Hematopoietic multipotent progenitor cell treated with erythropoietin and hydrocortisone succinate and interleukin-3 and kit ligand, for 8 days (in vitro differentiated cells): ENCODE measurements at places on chromosomes 7 and 10.

DNA sequence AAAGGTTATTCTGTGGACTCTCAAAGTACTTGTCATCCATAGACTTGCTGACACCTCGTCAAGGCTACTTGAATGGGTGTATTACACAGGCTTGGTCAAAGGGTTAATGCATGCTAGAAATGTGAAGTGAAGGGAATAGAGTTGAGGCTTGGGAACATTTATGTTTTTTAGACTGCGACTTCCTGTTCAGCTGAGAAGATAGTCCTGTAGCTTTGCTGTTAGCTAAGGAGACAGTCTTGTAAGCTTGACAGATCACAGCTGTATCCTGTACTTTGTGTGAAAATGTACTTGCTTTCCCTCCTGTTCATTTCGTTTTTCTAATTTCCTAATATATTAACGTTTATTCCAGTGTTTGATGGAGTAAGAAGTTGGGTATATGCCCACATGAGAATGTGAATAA, 52.1 kb downstream of the ADD3 start:
- no peak for DNase-seq

GRCh38 chr10:26439406-26440087, 1.4 kb downstream of the APBB1IP start:
- DNase-seq = peak; percentile 41

DNA sequence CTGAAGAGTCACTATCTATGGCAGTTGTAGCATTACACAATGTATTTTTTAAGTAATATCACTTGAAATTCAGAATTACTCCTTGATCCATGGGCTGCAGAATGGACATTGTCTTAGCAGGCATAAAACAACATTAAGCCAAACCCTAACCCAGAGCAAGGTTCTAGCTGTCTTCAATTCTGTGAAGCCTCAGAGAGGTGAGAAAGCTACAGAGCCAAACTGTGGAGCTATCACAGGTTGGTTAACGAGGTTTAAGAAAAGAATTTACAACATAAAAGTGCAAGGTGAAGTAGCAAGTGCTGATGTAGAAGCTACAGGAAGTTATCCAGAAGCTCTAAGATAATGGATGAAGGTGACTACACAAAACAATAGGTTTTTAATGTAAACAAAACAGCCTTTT, 582.7 kb upstream of the POT1 start:
- no peak for DNase-seq

DNA sequence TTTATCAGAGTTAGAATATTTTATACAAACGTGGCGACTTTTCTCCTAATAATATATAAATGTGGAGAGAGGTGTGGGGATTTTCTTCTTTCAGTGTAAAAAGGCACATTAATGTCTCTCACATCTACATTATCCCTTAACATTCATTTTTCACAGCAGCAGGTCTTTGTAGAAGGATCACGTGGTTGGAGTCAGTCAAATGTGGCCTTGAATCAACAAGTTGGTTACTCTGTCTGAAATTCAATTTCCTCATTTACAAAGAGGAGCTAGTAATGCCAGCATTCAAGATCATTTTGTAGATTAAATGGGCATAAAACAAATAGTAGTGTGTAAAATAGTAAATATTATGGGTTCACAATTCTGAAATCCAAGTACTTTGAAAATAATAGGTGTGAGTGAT, 183.1 kb upstream of the SEMA3E start:
- DNase-seq = no peak

- DNase-seq = no peak
Measured at GRCh38 chr7:112023786-112024185, 182.4 kb downstream of the DOCK4 start.

DNA sequence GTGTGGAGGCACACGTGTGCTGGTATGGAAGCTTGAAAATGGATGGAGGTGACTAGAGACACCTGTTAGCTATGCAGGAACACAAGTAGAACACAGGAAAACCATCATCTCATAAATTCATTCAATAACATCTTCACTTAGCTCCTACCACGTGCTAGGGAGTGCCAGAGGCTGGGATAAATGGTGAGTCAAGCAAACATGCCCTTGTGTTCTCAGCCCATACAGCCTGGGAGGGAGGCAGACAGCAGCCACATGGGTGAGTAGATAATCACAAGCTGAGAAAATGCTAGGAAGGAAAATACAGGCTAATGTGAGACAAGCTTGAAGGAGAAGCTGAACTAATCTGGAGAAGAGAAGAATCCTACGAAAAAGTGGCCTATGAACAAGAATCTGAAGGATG, 468.0 kb upstream of the ZMIZ1 start:
- DNase-seq = no peak

GRCh38 chr7:75055830-75056772, 17.5 kb downstream of the RCC1L start:
- no peak for DNase-seq

DNA sequence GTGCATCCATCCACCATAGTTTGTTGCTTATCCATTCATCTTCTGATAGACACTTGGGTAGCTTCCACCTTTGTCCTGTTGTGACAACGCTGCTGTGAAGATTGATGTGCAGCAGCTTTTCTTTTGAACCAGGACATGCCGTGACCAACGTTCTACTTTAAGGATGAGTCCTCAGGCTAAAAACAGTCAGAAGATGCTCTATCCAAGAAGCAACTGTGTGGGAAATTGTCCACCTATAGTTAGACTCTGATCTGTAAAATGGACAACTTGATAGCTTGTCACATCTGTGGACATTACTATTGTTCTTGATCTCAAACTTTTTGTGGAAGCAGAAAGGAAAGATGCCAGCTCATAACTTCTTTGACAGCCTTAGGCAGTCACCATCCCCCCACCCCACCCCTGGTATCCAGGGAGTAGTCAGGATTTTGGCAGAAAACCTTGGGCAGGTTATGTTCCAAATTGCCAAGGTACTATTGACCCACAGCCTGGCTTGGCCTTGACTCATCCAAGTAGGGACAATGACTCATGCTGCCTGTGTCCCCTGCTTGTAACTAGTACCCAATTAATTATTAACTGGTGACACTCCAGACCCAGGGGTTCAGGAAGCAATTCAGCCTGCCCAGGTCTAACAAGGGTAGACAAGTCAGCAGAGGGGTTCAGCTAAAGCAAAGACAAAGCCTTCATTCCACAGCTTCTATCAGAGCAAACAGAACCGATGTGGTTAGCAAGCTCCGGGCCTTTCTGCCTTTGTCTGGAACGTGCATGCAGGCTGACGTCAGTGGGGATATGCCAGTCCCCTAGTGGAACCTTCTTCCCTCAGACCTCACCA, 99.6 kb upstream of the ANLN start:
- no peak for DNase-seq
